GM12878 (cell line): ENCODE measurements at places on chromosomes 4 and X.

- DNase-seq = no peak
These were observed 244.3 kb downstream of the EVC2 start for GRCh38 chr4:5463936-5464650.

DNA sequence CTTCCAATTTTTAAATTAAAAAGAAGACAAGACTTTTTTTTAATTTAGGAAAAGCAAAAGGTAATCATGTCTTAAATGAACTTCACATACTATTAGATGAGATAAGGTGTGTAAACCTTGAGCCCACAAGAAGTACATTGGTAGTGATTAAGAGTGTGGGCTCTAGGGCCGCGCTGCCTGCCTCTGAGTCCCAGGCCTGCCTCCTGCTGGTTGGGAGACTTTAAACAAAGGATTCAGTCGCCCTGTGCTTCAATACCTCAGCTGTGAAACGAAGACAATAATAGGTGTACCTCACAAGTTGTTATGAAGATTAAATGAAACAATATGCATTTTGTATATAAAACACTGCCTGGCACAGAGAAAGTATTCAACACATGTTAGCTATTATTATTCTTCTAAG, 95.9 kb upstream of the MYOZ2 start:
- no peak for DNase-seq

GRCh38 chr4:125131891-125132680, 182.7 kb upstream of the FAT4 start:
- no peak for DNase-seq

DNA sequence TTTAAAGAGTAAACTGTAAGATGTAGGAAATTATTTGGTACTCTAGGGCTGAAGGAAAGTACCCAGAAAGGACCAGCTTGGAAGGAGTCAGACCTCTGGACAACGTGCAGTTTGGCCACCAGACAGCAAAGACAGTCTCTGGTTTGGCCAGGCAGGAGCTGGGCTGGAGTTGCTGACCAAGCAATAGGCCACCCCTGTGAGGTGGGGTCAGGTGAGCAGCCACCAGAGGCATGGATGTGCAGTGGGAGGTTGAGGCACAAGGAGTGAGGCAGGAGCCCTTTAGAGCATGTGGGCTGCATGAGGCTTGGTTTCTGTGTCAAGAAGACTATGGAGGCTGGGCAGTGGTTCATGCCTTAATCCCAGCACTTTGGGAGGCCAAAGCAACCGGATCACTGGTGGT, 17.7 kb upstream of the MRFAP1 start:
- no peak for DNase-seq

DNA sequence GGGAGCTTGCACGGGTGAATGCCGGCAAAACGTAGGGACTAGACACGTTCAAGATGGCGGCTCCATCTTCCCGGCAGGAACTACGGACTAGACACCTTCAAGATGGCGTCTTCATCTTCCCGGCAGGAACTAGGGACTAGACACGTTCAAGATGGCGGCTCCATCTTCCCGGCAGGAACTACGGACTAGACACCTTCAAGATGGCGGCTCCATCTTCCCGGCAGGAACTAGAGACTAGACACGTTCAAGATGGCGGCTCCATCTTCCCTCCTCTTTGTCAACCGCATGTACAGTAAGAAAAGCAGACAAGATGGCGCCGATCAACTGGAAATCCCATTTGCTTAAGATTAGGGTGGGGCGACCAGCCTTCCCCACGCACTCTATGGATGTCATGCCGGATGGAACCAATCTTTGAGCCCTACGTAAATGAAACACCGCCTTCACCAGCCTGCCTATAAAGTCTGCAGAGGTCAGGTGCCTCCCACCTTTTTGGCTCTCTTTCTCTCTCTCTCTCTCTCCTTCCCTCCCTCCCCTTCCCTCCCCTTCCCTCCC, 222.4 kb downstream of the CRLF2 start:
- DNase-seq = peak; percentile 97

DNA sequence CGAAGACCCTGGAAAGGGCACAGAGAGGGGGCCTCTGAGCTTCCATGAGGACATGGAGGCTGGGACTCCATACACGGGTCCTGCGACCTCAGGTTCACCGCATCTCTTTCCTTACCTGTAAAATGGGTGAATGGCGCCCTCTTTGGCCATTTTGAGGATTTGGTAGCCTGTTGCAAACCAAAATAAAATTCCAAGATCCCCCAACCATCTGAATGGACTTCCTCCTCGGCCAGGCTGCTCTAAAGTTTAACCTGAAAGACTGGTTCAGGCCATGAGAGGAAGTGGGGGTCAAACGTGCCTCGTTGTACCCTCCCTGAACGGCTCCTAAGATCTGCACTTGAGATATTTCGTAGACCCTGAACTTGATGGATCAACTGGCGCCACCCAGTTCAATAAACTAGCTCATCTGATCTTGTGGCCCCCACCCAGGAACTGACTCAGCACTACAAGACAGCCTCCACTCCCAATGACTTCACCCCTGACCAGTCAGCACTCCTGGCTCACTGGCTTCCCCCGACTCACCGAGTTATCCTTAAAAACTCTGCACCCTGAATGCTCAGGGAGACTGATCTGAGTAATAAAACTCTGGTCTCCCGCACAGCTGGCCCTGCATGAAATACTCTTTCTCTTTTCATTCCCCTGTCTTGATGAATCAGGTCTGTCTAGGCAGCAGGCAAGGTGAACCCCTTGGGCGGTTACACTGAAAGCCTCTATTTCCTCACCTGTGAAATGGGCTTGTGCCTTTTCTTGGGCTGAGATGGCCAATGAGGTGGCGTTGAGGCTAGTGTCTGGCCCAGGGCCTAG, 32.9 kb upstream of the GPR78 start:
- DNase-seq = no peak
